Progenitor cell of endocrine pancreas (in vitro differentiated cells): ENCODE measurements at places on chromosomes 2 and 18.
A peak's percentile ranks its signal among the peaks of the same experiment; 100 is the strongest.

GRCh38 chr2:240432430-240432819 is 3.0 kb upstream of the GPC1 start:
- DNase-seq: no peak

DNA sequence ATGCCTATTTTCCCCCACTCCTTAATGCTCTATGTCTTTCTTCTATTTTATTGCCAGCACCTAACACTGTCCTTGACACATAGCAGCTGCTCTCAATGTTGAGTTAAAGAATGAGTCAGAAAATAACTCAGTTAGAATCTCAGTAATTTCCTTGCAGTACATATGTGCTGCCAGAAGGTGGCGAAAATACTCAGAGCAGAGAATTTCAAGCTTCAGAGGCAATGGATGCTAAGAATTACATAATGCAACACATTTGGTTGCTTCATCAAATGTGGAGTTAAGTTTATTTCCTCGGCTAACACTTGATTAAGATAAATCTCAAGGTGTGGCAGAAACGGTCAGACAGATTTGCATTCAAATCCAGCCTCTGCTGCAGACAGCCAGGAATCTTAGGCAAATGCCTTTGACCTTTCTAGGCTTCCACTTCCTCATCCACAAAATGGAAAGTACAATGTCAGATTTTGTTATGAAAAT is 105.6 kb downstream of the VSNL1 start:
- peak; percentile 20 for DNase-seq

GRCh38 chr18:41599466-41599865 is 355.6 kb upstream of the PIK3C3 start:
- no peak for DNase-seq

DNA sequence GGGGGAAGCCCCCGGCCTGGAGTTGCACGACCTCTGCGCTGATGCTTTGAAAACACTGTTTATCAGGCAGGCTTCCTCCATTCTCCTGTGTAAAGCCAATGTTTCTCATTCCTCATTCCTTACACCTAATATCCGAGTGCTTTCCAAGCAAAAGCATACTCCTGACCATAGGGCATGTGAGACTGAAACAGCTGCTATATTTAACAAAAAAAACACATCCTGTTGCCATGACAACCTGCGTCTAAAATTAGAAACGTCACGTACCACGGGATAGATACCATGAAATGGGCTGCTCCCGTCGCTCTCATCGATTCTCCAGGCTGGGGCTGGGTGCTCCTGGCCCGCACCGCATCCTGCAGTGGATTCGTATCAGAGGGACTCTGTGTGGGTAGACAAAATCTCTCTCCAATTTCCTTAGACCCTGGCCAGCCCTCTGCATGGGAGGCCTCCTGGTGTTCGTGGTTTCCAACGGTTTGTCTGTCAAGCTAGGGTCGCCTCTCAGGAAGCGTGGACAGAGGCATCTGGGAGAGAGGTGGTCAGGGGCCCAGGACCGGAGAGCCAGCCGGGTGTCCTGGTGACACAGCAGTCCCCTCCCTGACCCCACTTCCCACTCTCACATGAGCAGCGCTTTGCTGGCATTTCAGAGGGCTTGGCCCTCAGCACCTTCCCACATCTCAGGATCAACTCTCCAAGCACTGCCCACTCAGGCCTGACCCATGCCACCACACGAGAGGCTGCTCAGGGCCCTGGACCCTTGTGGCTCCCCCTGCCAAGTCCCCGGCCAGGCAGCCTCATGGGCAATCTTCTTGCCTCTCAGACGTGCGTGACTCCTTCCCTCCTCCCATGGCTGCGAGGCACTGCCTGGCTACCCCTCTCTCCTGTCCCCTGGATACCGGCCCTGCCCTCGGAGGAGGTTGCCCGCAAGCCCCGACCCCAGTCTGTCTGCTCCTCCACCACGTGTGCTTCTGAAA is 268.1 kb downstream of the NDUFA10 start:
- no peak for DNase-seq

- DNase-seq: no peak
Measured at GRCh38 chr2:191916826-191917225, 69.9 kb upstream of the CAVIN2 start.

DNA sequence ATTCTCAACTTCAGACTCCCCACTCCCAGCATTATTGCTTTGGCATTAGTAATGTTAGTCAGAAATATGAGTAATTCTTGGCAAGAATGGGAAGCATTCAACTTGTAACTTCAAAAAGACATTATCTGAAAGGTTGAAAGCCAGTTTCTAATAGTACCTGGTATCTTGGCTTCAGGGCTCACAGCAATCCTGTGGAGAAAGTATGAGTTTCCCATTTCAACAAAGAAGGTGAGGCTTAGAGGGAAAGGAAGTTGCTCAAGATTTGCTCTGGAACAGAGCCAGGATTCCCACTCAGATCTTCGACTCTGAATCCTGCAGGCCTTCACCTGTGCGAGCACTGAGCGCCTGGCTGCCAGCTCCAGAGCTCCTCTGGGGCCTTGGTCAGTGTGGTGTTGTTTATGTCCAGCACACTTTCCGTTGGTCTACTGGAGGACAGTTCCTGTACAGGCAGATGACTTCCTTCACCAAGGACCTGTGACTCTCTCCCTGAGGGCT is 136.1 kb downstream of the MCFD2 start:
- DNase-seq: no peak

- DNase-seq: no peak
Measured at GRCh38 chr2:191114403-191114886, 36.3 kb downstream of the STAT4 start.

- DNase-seq: no peak
Measured at GRCh38 chr18:10566390-10566789, 40.6 kb downstream of the NAPG start.

DNA sequence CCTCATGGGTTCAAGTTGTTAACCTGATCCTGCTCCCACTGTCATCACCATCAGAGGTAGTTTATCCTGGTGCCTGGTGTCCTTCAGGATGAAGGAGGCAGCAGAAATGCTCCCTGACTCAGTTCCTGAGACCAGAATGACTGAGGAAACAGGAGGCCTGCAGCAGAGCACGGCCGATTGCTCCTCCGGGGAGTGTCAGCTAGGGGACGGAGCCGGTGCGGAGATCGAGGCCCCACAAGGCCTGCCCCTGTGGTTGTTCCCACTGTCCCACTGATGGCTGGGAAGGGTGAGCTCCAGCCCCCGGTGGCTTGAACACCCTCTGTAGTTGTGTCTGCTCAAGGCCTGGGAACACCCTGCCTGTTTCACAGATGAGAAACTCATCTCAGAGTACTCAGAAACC is 45.6 kb downstream of the SH3BP4 start:
- DNase-seq: no peak
